ENCODE measurements at places on chromosomes 3 and 15.

DNA sequence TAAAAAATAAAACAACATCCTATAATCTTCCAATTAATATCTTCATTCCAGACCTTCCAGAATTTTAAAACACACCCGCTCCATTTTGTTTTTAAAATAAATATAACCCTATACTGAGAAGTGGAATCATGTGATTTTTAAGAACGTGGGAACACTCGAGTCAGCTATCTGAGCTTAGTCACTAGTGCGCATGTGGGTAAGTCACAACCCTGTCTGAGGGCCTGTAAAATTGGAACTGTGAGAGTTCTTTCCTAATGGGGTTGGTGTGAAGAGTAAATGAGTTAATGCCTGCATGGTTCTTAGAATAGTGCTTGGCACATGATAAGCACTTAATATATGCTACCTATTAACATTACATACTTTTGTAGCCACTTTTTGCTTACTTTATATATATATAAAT is 19.9 kb upstream of the POLR2M start:
- no peak for DNase-seq

GRCh38 chr3:53833053-53833645 is 13.1 kb downstream of the CHDH start:
- no peak for DNase-seq

- no peak for DNase-seq
Measured at GRCh38 chr15:88127432-88127790, 129.1 kb downstream of the NTRK3 start.

DNA sequence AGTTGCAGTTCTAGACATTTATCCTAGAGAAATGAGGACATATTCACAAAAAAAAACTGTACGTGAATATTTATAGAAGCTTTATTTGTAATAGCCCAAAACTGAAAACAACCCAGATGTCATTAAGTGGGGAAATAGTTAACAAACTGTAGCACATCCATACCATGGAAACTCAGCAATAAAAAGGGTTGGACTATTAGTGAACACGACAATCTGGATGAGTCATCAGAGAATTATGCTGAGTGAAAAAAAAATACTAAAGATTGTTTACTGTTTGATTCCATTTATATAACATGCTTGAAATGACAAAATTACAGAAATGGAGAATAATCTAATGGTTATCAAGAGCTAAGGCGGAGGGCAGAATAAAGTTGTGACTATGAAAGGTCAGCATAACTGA is 59.5 kb downstream of the CPA3 start:
- DNase-seq, result no peak

DNA sequence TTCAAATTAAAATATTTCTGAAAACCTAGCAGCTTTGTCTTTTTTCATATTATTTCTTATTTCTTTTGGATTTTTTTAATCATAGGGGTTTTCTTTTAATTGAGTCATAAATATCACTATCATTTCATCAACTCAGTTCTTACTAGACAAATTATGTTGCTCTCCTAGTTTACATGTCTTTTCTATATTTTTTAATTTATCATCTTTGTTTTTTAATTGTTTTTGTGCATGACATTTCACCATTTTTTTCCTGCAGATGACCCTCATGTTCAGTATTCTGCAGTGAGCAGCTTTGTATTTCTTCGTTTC is 89.9 kb downstream of the RASA2 start:
- DNase-seq, result no peak

DNA sequence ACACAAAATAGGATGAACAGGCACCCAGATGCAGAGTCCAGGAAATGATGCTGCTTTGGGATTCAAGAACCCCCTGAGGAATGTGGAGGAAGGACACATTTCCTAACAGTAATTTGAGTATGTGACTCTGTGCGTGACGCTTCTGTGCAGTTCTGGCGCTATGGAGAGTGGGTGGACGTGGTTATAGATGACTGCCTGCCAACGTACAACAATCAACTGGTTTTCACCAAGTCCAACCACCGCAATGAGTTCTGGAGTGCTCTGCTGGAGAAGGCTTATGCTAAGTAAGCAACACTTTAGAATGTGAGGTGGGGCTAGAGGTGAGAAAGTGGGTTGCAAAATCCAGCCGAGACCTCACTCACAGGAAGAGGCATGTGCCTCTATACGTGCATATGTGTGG is 28.3 kb downstream of the CAPN3 start:
- DNase-seq, result no peak

DNA sequence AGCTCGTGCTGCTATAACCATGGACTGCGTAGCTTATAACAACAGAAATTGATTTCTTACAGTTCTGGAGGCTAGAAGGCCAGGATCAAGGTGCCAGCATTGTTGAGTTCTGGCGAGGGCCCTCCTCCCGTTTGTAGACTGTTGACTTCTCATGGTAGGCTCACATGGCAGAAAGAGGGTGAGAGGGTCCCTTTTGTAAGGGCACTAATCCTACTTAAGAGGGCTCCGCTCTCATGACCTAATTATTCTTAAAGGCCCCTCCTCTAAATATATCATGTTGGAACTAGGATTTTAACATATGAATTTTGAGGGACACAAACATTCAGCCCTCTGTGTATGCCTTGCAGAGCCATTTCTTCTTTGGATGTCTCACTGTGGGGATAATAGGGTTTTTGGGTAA is 28.8 kb upstream of the PYDC2 start:
- DNase-seq, result no peak

DNA sequence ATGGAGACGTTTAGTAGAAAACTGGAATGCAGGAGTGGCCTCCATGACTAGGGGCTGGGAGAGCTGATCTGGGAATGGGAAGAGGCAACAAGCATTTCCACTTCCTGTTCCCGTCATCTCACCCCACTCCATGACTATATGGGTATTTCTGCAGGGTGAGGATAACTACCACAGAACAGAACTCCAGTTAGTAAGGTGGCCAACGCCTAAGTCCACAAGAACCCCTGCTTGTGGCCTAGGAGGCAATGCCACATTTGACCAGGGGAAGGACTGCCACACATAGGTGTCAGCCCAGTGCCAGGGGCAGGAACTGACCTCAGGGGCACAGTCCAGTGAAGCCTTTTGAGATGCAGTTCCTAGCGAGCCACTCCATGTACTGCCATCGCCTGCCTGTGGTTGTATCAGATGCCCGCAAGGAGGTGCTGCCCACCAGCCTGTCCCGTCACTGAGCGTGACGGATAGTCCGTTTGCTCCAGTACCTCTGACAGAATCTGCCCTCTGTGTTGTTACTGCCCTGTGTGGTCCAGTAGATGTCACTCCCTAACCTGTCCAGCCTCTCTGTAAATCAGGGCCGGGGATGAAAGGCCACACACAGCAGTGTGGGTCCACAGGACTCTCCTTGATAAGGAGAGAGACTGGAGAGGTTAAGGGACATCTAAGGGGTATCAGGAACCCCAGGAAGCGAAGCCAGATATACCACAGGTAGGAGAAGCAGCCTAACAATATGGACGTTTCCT is 3.5 kb upstream of the MTFMT start:
- no peak for DNase-seq

- no peak for DNase-seq
Measured at GRCh38 chr3:114634635-114635034, 340.8 kb downstream of the TIGIT start.

- peak; percentile 34 for DNase-seq
Measured at GRCh38 chr15:88897456-88898194, 2.3 kb upstream of the HAPLN3 start.

Data from occipital lobe (tissue), 3 donors.